ENCODE measurements at places on chromosomes 13 and 19.

- DNase-seq = no peak
Observed at GRCh38 chr19:16095071-16095571, 16.6 kb upstream of the RAB8A start.

DNA sequence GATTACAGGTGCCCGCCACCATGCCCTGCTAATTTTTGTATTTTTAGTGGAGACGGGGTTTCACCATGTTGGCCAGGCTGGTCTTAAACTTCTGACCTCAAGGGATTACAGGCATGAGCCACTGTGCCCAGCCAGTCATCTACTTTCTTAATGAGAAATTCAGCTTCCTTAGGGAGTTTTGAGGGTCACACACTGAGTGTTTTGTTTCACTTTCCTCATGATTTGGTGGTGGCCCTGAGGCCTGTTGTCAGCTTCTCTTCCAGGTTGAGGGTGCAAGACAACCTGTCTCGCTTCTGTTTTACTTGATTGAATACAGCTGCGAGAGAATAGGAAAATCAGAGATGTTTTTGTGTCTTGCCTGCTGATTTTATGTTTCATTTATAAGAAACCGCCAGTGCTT is 9.9 kb downstream of the FRY start:
- DNase-seq = no peak

GRCh38 chr19:7109678-7110289 is 40.3 kb downstream of the ZNF557 start:
- no peak for DNase-seq

DNA sequence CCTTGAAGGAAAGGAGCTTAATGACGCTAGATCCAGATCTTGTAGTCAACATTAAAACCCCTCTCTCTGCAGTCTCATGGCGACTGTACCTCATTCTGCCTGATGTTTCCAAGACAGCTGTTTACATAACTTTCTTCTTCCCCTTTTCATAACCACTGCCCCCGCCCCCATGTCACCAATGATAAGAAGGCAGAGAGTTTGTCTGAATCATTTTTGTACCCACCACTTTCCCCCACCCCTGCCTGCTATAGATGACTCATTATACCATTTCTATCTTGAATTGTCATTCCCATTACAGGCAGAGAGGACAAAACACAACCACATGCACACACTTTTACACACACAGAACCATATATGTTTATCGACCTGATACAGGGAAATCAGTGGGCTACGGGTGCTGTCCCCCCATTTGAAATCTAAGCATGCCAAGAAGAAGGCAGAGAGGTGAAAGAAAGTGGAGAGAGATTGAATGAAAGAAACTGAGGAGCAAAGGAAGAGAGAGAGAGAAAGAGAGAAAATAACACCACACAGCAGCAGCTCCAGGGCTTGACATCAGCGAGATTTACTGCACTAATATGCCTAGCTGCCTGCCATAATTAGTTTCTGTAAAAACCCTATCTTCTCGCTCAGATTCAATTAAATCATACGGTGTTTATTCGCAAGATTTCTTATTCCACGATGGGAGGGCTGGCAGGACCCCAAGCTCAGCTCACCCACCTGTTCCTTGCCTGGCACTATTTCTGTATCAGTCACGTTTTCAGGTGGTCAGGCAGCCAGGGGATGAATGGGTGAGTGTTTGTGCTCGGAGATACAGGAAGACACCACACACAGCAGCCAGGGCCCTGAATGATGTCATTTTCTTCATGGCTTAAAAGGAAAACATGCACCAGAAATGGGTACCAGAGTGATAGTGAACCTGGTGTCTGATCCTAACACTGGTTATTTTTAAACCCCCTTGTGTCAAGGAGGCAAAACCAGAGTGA is 114.3 kb upstream of the SERP2 start:
- DNase-seq = peak; percentile 59

DNA sequence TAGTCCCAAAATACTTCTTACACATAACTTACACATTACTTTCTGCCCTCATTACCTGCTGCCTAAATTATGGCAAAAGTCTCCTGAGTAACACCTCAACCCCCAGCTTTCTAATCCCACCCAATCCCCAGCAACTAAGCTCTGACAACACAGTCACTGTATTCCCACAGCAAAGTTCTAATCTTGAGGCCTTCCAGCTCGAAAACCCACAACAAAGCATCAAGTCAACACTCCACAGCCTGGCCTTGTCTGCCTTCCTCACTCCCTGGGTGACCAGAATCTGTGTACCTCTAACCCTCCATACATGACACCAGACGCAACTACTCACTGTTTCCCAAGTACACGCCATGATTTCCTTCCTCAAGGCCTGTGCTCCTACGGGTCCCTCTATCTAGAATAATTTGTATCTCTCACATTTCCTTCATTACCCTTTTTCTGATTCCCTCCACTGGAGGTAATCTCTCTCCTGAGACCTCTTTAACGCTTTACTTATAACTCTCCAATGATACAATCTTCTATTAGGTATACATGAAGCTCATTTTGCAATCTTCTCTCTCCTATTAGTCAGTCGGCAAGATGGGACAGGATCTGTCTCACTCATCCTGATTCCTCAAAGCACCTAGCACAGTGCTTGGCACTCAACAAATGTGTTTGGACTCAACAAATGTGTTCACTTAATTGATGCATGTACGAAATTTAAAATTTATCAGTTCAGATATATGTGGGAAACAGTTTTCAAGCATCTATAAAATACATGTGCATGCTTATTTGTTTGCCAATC is 87.6 kb upstream of the DOCK9 start:
- DNase-seq = no peak

- DNase-seq = peak; percentile 60
Observed at GRCh38 chr13:27425918-27426630, 1.7 kb downstream of the GTF3A start.

DNA sequence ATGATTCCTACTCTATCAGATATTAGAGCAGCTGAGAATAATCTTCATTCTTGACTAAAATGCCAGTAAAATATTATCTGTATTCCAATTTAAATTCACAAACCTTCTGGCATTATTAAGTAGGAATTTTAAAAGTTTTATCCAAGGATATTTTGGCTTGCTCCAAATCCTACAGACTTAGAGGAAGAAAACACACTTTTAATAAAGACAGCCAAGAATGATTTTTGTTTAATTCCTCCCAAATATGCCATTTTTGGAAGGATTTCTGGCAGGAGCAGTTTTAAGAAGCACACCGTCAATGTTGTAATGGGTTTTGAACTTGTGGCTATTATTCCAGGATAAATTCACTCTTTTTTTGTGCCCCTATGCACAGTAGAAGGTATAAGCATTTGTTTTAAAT is 355.1 kb downstream of the SLITRK5 start:
- DNase-seq = no peak

DNA sequence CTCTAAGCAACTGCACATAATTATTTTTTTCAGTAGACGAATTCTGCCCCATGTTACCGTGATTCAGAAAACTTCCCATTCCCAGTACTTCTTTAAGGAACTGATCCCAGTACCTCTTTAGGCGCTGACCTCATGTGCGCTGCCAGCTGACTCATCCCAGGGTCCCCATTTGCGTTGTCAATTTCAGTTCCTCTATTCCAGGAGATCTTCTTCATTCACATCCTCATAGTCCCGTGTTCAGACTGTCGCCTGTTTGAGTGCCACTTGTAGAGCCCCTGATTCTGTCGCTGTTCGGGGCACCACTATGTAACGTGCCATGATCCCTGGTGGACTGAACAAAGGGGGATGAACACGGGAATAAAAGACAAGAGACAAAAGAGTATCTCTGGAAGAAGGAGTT is 16.4 kb downstream of the FPR3 start:
- no peak for DNase-seq

DNA sequence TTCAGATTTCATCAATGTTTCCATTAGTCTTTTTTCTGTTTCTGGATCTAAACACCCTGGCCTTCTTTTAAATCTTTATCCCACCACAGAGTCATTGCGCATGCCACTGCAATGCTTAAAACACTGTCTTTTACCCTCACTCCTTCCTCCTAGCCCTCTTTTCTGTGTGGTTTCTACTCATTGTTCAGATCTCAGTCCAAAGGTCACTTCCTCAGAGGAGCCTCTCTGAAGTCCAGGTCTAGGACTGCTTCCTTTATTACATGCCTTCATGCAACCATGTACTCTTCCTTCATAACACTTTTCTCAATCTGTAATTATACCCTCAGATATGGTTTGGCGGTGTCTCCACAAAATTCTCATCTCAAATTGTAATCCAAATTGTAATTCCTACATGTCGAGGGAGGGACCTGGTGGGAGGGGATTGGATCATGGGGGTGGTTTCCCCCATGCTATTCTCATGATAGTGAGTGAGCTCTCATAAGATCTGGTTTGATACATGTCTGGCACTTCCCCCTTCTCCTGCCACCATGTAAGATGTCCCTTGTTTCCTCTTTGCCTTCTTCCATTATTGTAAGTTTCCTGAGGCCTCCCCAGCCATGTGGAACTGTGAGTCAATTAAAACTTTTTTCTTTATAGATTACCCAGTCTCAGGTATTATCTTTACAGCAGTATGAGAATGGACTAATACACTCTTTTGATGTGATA is 808.9 kb downstream of the DIAPH3 start:
- no peak for DNase-seq

- DNase-seq = peak; percentile 55
Observed at GRCh38 chr19:46714444-46715106, 2.3 kb downstream of the PRKD2 start.

GRCh38 chr13:38180670-38181069 is 169.0 kb upstream of the UFM1 start:
- no peak for DNase-seq

- no peak for DNase-seq
Observed at GRCh38 chr13:32390048-32390447, 37.9 kb downstream of the N4BP2L1 start.

DNA sequence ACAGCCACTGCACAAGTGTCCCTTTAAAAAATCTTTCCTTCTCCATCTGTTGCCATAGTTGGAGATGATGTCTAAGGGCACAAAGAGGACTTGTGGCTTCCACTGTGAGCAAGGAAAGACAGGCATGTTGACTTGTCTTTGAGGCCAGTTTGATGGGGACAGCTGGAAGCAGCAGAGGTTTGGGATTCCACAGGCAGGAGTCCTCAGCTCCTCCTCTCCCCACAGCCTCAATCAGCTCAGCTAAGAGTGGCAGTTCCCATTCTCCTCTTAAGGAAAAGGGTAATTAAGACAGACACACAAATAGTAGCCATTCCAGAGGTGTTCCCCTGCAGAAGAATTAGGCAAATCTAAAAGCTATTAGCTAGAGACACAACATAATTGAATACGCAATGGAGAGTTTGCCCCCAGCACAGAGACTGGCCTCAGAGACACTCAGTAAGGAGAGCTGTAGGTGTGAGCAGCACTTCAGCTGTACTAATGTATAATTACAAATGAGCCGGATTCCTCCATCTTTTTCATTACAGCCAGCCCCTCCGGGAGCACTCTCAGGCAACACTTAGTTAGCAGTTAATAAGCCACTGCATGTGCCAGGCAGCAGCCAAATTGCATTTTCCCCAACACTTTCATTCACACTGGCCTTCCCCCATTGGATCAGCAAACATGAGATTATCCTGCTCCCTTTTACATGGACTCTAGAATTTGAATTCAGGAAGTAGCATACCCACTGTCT is 434.0 kb downstream of the FOXO1 start:
- no peak for DNase-seq

GRCh38 chr19:34186205-34186604 is 13.9 kb downstream of the LSM14A start:
- no peak for DNase-seq

DNA sequence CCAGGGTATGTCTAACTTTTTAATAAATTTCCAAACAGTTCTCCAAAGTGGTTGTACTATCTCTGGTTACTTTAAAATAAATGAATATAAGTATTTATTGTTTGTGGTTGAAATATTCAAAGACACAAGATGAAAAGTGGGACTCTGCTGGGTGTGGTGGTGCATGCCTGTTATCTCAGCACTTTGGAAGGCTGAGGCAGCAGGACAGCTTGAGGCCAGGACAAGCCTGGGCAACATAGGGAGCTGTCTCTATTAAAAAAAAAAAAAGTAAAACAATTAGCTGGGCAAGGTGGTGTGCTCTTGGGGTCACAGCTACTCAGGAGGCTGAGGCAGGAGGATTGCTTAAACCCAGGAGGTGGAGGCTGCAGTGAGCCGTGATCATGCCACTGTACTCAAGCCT is 10.4 kb downstream of the PNMA8A start:
- DNase-seq = no peak

GRCh38 chr19:41889896-41890295 is 6.9 kb downstream of the ARHGEF1 start:
- DNase-seq = no peak

- no peak for DNase-seq
Observed at GRCh38 chr13:106494936-106495335, 40.5 kb downstream of the EFNB2 start.

- DNase-seq = peak; percentile 49
Observed at GRCh38 chr13:27130979-27131623, 40.5 kb downstream of the USP12 start.

DNA sequence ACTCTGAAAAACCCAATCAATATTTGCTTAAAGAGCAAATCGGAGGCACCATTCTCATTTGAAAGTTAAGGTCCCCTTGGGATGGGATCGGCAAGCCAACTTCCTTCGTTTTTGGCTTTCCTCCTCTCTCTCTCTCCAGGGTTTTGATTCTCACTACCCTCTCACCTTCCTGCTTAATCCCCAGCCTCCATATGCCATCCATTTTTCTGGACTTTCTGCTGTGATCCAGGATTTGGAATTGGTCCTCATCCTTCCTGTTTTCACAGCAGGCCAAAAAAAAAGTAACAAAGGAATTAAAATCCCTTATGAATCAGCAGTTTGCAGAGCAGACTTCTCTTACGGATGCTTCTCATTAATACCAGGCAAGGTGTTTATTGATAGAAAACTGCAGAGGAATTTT is 283.1 kb upstream of the TMTC4 start:
- no peak for DNase-seq

DNA sequence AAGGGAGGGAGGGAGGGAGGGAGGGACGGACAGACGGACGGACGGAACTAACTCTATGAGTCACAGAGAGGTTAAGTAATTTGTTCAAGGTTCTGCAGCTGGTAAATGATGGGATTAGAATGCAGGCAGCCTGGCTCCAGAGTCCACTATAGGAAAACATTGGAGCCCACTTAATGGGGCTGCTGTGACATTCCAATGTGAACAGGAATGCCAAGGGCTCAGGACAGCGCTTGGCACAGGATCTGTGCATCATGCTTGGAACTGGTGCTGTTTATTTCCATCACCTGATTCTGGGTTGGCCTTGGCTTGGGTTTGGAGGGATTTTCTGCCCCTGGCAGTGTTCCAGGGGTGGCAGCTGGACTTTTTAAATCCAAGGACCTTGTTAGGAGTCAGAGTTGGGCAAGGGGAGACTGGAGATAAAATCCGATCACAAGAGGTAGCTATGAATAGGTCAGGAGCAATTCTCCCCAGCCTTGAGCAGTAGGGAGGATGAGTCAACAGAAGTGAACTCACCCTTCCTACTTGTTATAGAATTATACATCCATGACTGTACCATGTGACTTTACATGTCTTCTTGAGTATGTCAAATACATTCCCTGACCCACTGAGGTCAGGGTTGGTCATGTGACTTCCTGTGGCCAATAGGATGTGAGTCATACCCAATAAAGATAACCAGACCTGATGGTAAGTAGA is 7.8 kb upstream of the HIF3A start:
- no peak for DNase-seq

Measured in stimulated activated CD8-positive, alpha-beta memory T cell treated with anti-CD3 and anti-CD28 coated beads, Interleukin-12 subunit alpha, Interleukin-12 subunit beta, amount 100 ng/mL, for 1 hour (primary cell).